ENCODE measurements at places on chromosomes 4 and X.

- no peak for DNase-seq
Measured at GRCh38 chrX:153521034-153521433, 3.6 kb downstream of the ATP2B3 start.

- DNase-seq, result no peak
Measured at GRCh38 chr4:41329361-41329760, 72.6 kb downstream of the UCHL1 start.

- DNase-seq, result no peak
Measured at GRCh38 chr4:96120206-96120605, 280.3 kb downstream of the PDHA2 start.

DNA sequence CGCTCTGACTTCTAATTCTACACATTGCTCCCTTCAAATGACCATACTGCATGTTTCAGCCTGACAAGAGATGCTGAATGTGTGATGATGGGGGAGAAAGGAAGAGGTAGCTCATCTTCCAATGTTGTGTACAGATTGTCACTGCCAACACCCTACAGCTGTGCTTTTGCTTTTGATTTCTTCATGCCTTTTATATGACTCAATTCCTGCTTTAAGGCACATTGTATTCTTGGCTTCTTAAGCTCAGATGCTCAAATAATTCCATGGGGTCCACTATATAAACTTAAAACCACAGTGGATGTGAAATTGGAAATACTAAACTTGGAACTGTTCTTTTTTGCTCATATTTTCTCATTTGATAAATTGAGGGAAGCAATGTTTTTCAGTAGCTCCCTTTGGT lies 183.2 kb upstream of the WDFY3 start:
- DNase-seq, result no peak

- no peak for DNase-seq
Measured at GRCh38 chr4:38804654-38805295, at the start of gene TLR1. TSS of gene TLR1 (minus strand) at chr4:38804791. CDS start at chr4:38798831, 5,960 bp downstream.

DNA sequence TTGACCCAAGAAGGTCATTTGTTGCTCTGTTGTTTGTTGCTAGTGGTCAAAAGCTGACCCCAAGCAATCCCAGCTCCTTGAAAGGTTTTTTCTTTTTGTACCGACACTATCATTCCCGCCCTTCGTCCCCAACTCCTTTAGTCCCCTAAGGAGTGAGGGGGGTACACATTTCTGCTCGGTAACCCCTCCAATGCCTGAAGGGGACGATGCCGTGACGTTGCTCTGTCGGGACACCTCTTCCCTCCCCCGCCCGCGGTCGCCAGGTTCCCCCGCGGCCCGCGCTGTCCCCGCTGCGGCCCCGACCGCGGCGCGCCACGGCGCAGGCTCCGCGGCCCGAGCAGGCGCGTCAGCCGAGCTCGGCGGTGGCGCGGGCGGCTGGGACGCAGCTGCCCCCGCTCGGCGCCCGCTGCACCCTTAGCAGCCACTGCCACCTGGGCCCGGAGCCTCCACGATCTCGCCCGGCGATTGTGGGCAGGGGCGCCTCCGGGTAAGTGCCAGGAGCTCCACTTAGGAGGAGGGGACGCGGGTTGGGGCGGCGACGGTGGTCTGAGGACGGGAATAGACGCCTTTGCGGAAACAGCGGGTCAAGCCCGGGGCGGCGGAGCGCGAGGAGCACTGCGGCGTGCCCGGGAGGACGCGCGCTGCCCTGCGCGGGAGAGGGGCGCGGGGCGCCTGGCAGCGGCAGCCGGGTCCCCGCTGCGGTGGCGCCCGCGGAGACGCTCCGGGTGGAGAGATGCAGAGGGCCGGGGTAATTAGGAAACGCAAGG lies at the start of gene GLRB:
TSS of gene GLRB (plus strand) at position 340 of the 767 bp plus-strand sequence. CDS start 1,875 bp downstream, outside the sequence.
- no peak for DNase-seq

- no peak for DNase-seq
Measured at GRCh38 chrX:41144873-41145272, 59.6 kb downstream of the USP9X start.

DNA sequence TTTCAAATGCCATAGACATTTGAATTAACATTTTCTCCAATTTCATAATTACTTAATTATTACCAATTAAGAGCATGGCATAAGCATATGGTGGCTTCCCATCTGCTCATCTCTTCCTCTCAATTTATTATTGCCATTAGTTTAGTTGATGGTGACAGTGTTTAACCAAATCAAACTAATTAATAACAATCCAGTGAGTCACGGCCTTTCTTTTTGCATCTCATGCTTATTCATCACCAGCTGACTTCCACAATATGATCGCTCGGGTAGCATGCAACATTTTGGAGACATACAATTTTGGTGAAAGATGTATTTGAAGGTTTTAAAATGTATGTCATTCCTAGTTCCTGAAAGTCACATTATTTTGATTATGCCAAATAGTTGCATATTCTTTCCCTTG lies 172.8 kb upstream of the TACR3 start:
- DNase-seq, result no peak

DNA sequence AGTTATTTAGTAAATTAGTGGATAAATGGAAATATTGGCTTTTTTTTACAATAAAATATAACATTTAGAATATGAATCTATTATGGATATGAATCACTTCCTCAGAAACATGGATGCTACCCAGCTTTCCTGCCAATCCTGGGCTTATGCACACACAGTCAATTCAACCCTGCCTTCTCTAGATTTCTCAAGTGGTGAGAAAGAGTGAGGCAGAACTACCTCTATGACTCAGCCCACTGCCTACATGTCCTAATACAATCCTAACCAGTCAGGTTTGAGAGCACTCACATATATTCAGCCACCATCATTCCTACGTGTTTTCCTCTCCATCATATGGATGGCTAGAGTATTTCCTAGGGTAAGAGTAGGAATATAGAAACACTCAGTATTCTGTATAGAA lies 91.1 kb upstream of the ANKRD50 start:
- DNase-seq, result no peak

DNA sequence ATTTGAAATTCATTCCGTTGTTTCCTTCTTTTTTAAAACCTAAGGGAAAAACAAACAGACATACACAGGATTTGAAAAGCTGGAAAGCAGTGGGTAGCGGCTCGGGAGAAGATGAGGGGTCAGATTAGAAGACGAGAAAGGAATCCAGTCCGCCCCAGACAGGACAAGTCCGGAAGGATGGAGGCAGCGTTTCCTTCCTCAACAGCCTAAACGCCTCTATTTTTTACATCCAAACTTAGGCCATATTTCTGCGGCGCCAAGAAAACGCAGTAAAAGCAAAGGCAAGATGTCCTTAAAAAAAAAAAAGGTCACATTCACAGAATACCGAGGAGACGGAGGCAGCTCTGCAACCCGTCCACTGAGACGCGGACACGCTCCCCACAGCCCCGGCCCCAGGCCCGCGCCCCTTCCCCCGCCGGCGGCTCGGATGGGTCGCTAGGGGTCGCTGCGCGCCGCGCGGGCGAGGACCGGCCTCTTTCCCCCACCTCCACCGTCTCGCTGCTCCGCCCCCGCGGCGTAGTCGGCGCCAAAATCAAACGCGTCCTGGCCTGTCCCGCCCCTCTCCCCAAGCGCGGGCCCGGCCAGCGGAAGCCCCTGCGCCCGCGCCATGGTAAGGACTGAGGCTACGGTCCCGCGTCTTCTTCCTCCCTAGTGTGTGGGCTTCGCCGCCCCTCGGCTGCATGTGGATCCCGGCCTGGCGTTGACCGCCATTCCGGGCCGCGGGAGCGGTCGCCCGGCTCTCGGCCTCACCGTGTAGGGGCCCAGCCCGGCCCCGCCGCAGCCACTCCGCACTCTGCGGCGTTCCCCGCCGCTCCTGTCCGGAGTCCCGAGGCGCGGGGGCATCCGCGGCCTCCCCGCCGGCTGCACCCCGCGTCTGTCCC lies at the start of gene MND1:
TSS of gene MND1 (plus strand) at position 558 of the 881 bp plus-strand sequence. CDS start at position 608, 50 bp downstream.
- peak; percentile 90 for DNase-seq

DNA sequence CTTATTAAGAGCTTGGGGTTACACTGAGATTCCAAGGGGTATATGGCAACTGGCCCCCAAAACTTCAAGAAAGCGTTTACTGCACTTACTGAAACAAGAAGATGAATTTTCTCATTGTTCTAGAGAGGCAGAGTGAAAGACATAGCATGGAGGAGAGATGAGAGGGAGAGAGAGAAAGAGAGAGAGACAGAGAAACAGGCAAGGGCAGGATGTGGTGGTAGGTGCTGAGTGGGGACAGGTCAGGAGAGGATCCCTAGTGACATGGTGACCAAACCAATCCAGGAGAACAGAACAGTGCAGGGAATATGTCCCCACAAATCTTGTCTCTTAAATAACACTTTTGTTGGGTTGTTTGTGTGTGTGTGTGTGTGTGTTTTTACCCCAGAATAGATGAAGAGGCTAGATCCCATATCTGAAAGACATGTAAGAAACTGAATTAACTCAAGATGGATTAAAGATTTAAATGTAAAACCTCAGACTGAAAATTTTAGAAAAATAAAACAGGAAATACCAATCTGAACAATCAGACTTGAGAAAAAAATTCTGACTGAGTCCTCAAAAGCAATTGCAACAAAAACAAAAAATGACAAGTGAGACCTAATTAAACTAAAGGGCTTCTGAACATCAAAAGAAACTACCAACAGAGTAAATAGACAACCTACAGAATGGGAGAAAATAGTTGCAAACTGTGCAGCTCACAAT lies 202.2 kb downstream of the QDPR start:
- DNase-seq, result no peak

GRCh38 chrX:31872007-31872406 lies 800.2 kb upstream of the FTHL17 start:
- DNase-seq, result no peak

DNA sequence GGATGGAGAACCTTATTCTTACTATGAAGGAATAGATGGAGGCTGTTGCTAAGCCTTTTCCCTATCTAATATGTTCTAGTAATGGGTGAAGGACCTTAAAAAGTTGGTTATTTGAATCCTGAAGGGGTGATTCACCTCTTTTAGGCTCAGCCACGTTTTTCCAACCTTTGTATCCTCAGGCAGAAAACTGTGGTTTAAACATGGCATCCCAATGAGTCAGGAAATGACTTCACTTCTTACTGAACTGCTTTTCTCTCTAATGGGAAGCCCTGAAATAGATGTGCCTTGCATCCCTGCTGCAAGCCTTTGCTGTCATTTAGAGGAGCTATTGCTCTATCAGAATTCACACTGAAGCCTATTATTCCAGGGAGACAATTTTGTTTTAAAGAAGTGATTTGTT lies 191.0 kb upstream of the ARX start:
- no peak for DNase-seq

DNA sequence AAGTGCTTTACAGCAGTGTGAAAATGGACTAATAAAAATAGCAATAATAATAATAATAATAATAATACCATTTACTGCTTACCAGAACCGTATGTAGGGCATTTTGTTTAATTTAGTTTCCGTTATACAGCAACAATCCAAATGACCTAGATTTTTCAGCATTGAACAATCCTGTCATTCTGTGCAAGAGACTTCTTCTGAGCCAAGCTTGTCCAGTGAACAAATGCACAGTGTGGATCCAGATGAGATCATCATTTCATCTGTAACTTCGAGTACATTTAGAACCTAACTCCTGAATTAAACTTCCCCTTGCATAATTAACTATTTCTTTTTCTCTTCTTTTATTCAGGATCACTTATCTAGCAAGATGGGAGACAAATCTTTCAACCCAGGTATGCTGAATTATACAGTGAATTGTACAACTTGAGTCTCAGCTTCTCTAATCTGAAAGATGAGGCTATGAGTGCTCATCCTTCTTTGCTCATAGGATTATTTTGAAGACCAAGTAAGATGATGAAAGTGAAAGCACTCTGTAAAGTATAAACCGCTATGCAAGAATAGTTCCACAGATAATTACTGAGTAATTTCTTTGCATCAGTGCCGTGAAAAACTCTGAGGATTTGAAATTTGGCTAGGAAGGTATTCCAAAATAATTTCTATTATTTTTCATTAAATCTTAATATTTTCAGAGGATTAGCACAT lies 6.6 kb downstream of the CLNK start:
- no peak for DNase-seq

- DNase-seq, result no peak
Measured at GRCh38 chrX:96445531-96446065, 239.0 kb upstream of the DIAPH2 start.

GRCh38 chr4:141788169-141788915 lies 152.0 kb downstream of the IL15 start:
- DNase-seq, result no peak

GRCh38 chr4:88320780-88321373 lies 36.5 kb upstream of the PPM1K start:
- DNase-seq, result no peak

- DNase-seq, result no peak
Measured at GRCh38 chr4:102392033-102392744, 46.9 kb upstream of the SLC39A8 start.

- DNase-seq, result no peak
Measured at GRCh38 chr4:146132445-146132844, 43.1 kb upstream of the LSM6 start.

DNA sequence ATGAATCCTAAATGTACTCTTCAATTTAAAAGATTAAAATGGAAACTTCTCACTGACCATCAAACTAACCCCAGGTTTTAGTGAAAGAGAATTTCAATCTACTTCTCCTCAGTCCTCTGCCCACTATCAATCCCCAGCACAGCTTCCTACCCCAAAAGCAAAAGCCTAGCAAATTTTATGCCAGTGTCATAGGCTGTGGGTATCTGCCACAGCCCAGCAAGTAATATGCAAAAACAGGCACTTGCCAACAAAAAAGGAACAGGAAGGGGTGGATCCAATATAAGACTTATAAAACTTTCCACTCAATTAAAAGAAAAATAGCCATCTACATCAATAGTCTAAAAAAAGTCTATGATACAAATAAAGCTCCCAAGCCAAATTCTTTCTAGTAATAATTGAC lies 22.3 kb downstream of the CAMK2D start:
- no peak for DNase-seq

DNA sequence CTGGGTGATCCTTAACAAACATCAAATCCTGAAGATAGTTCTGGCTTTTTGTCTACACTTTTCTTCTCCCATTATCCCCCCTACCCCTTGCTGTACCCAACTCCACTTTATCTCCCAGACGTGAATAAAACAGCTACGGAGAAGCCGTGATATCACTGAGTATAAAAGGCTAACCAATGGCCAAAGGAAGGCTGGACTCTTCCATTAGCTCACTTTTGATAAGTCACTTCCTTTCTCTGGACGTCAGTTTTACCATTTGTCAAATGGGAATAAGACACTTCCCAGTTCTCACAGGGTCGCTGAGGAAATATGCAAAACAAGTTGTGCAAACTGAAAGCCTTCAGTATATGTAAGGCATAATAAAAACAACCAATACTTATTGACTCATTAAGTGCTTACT lies 38.6 kb upstream of the EDA2R start:
- DNase-seq, result no peak

- DNase-seq, result no peak
Measured at GRCh38 chrX:68852046-68852445, 23.2 kb downstream of the EFNB1 start.

GRCh38 chrX:124413244-124413643 lies 66.9 kb downstream of the SH2D1A start:
- no peak for DNase-seq

DNA sequence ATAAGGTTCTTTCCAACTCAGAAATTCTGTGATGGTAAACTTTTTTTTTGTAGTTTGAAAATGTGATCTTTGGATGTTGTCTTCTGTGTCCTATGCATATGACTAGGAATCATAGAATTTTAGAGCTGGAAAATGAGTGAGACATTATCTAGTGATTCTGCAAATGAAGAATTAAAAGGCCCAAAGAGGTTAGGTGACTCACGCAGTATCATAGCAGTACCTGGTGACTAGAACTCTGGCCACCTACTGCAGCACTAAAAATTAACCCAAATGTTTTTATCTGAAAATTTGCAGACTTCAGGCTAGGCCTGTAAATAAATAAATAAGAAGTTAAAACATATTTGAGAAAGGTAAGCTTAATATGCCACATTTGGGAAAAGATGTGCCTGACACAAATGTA lies 52.8 kb downstream of the NFKB1 start:
- no peak for DNase-seq
